Left ventricle myocardium inferior (tissue), 1 donor: ENCODE measurements at places on chromosomes 13 and 19.

DNA sequence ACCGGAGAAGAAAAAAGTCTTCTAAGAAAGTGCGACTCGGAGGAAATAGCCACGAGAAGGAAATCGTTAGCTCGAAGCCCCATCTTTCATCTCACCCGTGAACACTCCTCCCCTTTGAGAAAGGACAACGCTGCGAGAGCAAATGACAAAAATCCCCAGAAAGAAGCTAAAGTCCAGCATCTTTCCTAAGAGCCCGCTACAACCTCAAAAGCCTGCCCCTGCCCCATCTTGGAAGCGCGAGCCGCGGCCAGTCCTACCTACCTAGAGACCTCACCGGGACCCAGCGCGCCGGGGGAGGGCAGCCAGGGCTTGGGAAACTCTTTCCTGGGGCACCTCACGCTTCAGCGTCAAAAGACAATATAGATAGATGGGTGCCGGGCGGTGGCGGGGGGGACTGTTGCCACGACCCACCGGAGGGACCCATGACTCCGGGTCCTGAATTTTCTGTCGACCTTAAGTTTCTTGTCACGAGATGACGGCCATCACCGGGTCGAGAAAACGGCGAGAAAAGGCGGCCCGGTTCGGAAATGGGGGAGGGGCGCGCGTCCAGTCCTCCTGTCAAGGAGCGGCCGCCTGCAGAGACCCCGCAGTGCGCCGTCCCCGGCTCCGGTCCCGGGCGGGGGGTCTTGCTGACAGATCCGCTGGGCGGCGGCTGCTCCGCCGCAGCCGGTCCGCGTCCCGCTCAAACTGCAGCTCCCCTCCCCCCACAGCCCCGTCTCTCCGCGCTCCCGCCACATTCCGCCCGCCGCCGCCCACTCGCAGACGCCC, 65.9 kb downstream of the KCNRG start:
- peak; percentile 41 for DNase-seq

DNA sequence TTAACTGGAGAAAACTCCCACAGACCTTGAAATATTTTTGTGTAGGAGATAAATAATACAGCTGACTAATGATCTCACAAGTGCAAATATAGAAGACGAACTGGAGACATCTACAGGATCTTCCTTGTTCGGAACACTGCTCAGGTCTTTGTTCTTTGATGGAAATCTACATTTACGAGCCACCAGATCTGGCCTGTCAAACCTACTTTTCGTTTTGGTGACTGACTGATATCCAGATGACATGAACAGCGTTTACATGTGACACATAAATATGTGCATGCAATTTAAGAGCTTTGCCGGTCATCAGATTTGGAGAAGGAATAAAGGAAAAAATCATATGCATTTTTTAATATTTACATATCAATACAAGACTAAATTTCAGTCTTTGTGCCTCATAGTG, 24.5 kb upstream of the TPP2 start:
- no peak for DNase-seq

DNA sequence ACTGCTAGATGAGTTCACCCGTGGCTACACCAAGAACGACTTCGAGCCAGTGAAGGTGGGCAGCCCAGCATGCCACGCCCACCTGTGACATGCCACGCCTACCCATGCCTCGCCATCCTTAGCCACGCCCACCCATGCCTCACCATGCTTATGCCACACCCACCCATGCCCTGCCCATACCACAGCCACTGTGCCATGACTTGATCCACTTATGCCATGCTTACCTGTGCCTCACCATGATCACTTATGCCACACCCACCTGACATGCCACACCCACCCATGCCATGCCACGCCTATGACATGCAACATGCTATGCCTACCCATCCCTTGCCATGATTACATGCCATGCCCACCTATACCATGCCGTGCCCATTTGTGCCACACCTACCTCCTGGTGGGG, 12.9 kb upstream of the USE1 start:
- DNase-seq, result no peak

DNA sequence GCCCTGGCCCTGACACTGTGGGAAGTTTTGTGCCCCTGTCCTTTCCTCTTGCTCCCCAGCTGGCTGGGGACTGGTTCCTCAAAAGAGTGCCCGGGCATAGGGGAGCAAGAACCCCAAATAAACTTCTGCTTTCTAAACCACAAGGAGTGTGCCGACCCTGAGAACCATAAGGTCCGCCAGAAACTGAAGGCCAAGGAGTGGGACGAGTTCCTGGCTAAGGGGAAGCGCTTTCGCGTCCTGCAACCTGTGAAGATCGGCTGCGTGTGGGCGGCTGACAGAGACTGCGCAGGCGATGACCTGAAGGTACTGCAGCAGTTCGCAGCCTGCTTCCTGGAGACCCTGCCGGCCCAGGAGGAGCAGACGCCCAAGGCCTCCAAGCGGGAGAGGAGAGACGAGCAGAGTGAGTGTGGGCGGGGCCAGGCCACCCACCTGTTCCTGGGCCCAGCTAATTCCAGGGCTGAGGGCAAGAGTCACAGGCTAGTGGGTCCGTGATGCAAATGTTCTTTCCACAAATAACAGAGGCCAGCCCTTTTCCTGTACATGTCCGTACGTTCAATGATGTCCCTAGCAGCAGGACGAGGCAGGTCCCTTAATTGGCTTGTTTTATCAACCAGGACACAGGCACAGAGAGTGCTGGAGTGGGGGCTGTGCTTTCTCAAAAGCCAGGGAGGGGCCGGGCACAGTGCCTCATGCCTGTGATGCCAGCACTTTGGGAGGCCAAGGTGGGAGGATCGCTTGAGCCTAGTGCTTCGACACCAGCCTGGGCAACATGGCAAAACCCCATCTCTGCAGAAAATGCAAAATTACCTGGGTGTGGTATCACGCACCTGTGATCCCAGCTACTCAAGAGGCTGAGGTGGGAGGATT, 25.6 kb downstream of the UBXN6 start:
- no peak for DNase-seq
